SK-N-MC (cell line): ENCODE measurements at places on chromosomes 3 and 15.

DNA sequence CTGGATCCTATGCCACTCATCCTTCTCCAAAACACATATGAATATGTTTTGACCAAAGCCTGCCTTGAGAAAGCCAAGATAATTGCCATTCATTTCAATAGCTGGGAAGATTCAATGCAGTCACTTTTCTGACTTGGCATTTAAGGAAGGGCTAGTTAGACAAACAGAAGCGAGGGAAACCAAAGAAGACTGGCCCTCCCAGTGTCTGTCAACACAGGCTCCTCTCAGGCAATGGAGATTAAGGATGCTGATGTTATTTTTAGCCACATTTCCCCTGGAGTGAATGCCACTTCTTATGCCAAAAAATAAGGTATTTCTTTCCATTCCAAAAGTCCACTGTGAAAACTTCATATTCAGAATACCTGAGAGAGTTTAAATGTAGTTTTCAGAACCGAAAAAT is 101.7 kb downstream of the P3H2 start:
- DNase-seq: no peak

GRCh38 chr3:156161172-156161571 is 40.8 kb downstream of the KCNAB1 start:
- no peak for DNase-seq

DNA sequence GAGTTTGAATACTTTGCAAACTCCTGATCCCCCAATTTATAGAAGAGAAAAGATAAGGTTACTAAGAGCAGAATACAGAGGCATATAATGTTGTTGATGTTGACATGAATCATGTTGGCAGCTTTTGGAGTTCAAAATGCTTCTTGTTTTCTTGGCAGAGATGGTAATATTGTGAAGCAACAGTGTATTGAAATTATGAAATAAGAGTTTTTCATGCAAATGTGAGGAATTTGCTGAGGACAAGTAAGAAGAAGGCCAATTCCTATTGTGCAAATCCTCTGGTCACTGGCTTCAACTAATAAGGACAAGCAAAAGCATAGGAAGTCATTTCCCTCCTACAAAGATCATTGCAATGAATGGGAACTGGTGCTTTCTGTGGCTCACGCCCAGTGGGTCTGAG is 126.9 kb upstream of the CHL1 start:
- no peak for DNase-seq

DNA sequence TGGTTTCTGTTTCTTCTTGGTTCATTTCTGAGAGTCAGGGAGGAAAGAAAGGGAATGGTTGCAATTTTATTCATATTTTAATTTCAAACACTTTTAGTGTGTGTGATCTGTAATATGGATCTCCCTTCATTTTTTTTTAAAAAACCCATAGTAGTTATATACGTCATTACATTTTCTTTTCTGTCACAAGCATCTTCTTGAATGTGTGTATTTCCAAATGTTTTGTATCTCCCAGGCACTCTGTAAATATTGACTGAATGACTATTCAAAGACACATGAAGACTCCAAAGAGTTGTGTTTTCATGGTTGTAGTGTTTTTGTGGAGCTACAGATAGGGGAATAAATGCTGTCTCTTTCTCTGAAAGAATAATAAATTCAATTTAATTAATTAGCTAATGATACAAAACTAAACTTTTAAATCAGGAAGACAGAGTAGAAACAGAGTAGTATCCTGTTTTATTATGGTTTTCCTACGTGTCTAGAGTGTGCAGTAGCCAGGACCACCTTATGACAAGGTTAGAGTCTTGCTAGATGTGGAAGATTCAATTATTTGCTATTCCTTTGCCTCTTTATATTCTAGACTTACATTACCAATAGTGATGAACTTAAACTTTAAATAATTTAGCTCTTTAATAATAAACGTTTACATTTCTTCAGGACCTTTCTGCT is 35.5 kb downstream of the NECTIN3 start:
- no peak for DNase-seq

DNA sequence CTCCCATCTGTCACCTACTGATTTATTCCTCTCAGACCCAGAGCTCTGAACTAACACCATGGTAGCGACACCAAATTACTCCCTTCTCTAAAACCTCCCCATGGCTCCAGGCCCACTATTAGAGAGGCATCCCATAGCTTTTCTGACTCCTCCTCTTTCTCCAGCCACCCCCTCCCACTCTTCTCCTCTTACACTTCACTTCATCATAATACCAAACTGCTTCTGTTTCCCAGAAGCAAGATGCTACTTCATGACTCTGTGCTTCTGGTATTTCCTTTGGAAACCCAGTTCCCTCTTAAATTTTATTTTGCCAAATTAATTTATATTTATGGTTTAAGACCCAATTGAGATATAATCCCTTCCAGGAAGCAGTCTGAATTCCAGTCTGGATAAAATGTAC is 465.1 kb upstream of the PDZRN3 start:
- no peak for DNase-seq

- DNase-seq: no peak
These were observed 35.0 kb upstream of the NEDD4 start for GRCh38 chr15:56028430-56028829.

DNA sequence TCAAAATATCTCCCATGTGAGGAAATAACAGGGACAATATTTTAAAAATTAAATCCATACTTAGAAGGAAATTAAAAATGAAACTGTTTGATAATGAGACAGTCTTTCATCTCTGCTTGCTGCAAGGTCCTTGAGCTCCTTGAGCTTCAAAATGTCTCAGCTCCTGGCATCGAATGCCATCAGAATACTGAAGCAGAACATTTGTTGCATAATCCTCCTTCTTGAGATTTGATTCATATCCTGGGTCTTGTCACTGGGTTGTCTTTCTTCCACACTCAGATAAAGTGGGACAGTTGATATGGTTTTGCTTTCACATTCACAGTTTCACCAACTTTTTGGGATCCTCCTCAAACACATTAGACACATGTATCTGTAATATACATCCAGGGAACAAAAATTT is 27.8 kb downstream of the COL8A1 start:
- DNase-seq: no peak

DNA sequence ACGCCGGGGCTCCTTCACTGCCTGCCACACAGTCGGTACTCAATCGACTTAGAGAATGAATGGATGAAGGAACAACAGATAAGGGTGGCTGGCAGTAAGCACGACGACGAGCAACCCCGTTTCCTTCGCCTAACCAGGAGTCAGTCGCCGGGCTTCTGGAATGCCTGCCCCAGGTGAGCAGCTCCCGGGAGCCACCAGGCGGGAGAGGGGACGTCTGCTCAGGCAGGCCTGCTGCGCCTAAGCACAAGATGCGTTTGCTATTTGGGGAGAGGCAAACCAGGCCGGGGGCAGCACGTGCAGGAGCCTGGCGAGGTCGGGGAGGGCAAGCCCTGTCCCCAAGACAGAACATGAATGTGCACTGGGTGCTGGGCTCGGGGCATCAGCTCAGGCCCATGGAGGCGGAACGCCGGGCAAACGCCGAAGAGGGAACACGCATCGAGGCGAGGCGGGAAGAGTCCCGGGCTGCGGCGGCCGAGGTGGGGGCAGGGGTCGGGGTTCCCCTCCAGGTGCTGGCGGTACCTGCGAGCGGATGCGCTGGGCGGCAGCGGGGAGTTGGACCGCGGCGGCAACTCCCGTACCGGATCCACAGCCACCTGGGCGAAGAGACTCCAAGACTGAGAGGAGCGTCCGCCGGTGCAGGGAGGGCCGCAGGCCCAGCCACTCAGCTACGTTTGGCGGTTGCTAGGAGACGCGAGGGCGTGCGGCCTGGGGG is at the start of gene CFAP92:
Gene CFAP92, minus strand, starts transcription at position 616 of the 712 bp plus-strand sequence. CDS start 772 bp downstream, outside the sequence.
- no peak for DNase-seq
